ENCODE measurements at places on chromosomes 3 and 15.
A peak's percentile ranks its signal among the peaks of the same experiment; 100 is the strongest.

DNA sequence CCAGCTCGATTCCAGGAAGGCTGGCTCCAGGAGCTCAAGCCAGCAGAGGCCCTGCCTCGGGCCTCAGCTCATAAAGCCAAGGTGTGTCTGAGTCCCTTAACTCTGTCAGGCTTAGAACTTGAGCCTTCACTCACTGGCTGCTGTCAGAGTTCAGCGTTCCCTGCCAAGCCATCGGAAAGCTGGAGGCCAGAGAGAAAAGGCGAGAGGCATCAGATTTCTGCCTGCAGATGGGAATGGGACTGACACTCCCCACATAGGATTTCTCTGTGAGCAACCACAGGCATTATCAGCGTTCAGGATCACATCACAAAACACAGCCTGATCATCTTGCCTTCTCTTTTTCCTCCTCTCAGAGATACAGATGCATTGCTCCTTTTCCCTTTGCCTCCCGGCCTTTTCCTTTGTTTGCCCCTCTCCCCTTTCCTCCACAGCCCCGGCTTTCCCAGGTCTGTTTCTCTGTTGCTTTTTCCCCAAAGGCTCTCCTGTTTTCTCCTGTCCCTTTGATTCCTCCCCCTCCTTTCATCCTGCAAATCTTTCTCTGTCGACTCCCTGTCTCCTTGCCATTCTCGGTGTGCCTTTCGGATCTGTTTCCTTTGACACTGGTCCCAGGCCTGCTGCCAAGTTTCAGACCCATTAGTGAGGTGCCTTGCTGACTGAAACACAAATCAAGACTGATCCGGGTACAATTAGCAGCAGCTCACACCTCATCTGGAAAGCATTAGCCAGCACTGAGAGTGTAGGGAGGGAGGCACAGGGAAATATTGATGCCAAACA, 44.5 kb upstream of the BOC start:
- no peak for DNase-seq

- DNase-seq: no peak
These were observed 373.3 kb upstream of the RBMS3 start for GRCh38 chr3:28907616-28908015.

GRCh38 chr3:17087509-17087908, 202.8 kb downstream of the PLCL2 start:
- no peak for DNase-seq

- peak; percentile 47 for DNase-seq
These were observed at the start of gene USF3 for GRCh38 chr3:113695786-113696645. Gene USF3, minus strand, starts transcription at chr3:113696642. Its CDS starts 21,764 bp downstream, at chr3:113674878.

DNA sequence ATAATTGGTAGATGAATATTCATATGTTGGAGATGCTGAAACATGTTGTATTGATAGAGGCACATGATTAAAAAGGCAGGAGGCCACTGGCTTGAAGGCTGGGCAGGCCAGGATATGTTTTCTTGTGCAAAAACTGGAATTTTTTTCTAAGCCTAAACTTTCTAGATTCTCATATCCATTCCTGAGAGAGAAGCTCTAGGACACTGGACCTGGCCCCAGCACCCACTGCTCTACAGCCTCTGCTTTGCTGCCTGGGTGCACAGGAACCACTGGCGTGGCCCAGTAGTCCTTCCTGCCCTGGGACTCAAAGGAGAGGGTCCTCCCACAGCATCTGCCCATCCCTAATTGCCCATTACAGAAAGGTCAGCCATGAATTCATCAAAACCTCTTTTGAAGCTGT, 58.1 kb upstream of the APEH start:
- no peak for DNase-seq

DNA sequence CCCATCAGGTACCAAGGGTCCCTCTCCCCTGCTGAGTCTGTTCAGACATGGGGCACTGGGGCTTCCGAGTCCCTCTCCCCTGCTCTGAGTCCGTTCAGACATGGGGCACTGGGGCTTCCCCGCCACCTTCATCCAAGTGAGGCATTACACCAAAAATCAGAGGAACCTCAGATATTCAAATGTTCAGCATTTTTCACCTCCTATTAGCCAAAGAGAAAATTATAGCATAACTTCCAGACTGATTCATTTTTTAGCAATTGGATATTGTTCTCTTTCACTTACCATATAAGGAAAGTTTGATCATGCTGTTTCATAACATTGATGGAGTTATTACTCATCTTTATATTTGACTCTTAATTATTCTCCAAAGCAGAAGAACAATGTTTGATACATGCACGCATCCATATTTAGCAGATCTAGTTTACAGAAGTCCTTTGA, 213.9 kb downstream of the MTHFS start:
- DNase-seq: no peak

GRCh38 chr3:178385280-178385952, 150.8 kb upstream of the KCNMB2 start:
- no peak for DNase-seq

GRCh38 chr3:123338620-123339061, 110.2 kb downstream of the ADCY5 start:
- DNase-seq: no peak

GRCh38 chr15:30062881-30063280, 19.9 kb upstream of the GOLGA8J start:
- no peak for DNase-seq

- no peak for DNase-seq
These were observed 127.4 kb upstream of the MLF1 start for GRCh38 chr3:158443632-158444031.

DNA sequence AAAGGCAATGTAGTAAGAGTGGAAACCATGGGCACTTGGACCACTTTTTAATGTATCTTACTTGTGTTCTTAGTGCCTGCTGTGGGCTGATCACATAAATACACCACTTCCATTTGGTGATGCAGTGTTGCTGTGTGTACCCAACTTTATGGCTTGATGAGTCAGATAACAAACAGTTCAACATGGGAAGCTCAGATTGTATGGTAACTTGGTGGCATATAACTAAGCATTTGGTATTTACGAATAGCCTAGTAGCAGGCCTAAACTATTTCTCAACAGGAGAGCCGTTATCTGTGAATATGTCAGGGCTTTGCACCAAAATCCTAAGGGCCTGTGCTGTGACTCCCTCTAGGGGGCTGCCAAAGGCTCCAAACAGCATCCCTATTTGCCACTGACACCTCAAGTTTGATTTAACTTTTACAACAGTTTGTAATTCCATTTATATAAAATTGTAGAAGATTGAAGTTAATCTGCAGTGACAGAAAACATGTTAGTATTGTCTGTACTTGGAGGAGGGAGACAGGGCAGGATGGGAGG, 640.4 kb upstream of the CADM2 start:
- no peak for DNase-seq

DNA sequence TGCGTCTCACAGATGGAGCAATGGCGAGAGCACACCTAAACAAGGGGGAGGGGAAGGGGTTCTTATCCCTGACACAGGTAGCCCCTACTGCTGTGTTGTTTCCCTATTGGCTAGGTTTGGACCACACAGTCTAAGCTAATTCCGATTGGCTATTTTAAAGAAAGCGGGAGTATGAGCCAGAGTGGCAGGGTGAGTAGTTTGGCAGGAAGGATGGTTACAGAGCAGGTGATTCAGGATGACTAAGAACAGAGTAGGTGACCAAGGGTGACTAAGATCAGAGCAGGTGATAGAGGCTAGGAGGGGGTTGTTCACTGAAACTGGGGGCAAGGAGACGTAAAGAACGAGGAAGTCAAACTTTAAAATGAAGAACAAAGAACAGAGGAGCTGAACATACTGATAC, 511.8 kb downstream of the EDEM1 start:
- no peak for DNase-seq

DNA sequence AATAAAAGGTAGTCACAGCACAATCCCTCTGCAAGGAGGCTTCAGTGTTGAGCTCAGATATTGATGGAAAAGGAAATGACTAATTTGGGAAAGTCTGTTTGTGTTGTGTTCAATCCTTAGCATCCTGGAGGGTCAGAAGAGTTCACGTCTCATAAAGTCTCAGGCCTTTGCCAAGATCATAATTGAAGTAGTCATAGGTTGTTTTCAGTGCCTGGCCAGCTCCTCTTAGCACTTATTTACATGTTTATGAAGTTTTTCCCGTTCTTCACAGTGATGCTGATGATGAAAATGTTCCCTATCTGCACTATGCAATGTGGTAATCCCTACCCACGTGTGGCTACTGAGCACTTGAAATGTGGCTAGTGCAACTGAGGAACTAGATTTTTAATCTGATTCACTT, 61.6 kb upstream of the TGFBR2 start:
- DNase-seq: no peak

GRCh38 chr3:122688996-122689395, 8.4 kb downstream of the PARP14 start:
- no peak for DNase-seq

GRCh38 chr3:153903430-153903829, 217.8 kb upstream of the ARHGEF26 start:
- no peak for DNase-seq

DNA sequence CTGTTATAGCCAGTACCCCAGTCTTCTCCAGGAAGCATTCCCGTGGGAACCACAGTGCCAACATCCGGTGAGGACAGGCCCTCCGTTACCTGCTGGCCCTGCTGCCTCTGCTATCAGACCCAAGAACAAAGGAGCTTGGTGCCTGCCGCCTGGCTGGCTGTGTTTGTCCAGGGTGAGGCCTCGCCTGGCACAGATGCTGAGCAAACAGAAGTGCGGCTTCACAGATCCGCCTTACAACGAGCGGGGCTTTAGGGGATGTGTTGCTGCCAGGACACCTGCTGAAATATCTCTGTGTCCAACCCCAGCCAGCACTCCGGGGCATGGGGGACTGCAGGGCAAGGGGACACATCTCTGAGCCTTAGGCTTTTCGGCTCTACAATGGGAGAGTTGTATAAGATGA, 2.2 kb upstream of the EPHB3 start:
- DNase-seq: no peak

DNA sequence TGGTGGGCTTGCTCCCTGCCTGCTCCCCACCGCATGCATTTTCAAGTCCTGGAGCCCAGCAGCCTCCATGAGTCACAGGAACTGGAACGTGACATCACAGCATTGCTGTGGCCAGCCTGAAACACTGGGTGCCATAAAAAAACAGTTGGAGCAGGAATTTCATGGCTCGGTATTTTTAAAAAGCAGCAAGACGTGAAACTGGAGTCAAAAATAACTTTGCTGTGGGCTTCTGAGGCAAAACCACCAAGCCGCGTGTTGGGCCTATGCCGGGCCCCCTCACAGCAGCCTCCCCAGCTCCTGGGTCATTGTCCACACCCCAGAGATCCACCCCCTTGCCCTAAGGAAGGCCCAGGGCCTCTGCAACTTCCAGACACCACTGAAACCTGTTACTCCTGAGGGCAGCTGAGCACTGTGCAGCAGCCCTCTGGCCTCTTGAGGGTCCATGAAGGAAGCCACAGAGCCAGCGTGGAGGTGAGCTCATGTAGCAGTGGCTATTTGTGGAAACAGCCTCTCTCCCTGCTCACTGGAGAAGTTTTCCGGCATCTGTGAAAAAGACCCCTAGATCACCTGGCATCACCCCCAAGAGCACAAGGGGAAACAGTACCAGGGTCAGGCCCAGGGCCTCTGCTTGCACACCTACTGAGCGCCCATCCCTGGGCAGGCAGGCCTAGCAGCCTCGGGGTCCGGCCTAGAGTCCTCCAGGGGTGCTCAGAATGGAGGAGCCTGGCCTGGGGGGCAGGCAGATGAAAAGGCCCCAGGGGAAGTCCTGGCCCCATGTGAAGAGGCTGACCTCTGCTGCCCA, 34.0 kb upstream of the DUSP7 start:
- DNase-seq: no peak

GRCh38 chr3:77536038-77536775, 496.3 kb downstream of the ROBO2 start:
- no peak for DNase-seq

GRCh38 chr3:170098753-170099152, 61.0 kb downstream of the GPR160 start:
- no peak for DNase-seq

DNA sequence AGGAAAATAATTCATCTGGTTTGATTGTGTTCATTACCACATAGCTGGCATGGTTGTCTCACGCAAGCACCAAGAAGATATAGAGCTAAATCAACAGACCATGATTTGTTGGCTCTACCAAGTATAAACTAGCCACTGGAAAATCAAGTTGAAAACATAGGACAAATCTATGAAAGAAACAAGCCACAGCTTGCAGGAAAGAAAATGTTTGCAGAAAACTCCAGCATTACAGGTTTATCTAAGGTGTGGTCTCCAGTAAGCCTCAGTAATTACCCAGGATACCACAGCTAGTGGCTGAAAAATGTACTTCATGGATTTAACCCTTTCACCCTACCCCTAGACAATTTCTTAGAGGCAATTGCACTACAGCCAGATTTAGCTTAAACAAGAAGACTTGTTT, 340.6 kb downstream of the SOX2 start:
- DNase-seq: no peak

GRCh38 chr3:182325213-182325950, 467.9 kb upstream of the ATP11B start:
- no peak for DNase-seq

DNA sequence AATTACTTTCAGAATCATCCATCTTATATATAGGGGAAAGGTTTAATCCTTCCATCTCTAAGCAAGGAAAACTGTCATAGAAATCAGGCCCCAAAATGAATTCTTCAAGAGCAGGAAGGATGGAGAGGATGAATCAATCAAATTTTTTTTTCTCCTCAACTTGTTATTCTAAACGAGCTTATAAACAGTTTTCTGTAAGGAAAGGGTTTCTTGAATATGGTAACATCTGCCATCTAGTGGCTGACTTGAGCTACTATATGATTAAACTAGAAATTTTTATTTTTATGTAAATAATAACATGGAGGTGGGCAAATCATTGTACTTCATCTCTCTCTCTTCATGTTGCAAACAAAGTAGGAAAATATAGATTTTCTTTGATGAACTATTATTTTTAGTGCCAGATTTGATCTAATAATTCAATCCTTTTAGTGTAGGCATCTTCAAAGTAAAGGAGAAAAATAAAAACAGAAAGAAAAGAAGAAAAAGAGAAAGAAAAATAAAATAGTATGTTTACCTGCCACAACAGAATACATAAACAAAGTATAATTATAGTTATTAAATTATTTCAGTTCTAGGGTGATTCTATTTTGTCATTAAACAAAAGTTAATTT, 146.6 kb downstream of the SERPINI1 start:
- DNase-seq: no peak

- DNase-seq: no peak
These were observed 58.5 kb upstream of the TNFSF10 start for GRCh38 chr3:172581757-172582166.

- no peak for DNase-seq
These were observed 585.9 kb downstream of the UNC13C start for GRCh38 chr15:54564166-54564565.

- DNase-seq: no peak
These were observed 1.8 kb downstream of the HDGFL3 start for GRCh38 chr15:83205725-83206324.

- DNase-seq: no peak
These were observed 185.3 kb downstream of the CACNA2D3 start for GRCh38 chr3:54307566-54308180.

GRCh38 chr15:29364426-29365078, 94.9 kb upstream of the NSMCE3 start:
- no peak for DNase-seq

DNA sequence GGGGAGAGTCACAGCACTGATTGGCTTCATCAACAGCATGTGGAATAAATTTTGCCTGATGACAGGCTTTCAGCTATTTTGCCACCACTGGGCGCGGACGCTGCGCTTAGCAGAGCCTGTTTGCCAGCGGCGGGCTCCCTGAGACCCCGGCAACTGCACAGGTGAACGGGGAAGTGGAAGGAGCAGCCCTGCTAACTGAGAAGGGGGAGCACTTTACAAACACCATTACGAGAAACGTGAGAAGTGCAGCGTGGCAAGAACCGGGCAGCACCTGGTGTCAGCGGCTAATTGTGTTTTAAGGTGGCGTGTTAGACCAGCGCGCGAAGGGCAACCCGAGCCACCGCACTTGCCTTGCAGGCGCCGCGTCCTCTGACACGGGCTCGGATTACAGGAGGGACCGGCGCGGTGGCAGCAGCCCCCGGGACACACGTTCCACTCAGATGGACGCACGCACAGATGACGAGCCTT, 307.8 kb upstream of the ARRDC4 start:
- no peak for DNase-seq

All from caudate nucleus (tissue), 63 donors.